ENCODE measurements at places on chromosomes 12 and 14. TPM values are rescaled to one million over a fixed set of nuclear protein-coding genes. Genes with fewer than 3 reads are reported as not detected.

DNA sequence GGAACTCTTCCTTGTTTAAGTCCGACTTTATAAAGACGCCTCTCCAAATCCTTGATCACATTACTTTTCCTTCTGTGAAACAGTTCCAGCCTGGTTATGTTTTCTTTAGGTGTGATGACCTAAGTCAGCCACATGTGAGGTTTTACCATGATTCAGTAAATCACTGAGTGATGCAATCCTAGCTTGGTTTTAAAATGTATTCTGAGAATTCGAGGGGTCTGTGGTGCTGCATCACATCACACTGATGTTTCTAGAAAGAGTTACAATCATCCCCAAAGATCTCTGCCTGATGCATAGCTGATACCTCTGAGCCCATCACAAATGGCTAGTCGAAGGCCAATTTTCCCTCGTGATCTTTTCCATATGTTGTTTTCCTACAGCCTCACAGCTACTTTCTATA is 152.7 kb downstream of the ANO2 start:
- DNase-seq = no peak

- no peak for DNase-seq
Observed at GRCh38 chr12:64007853-64008252, 163.4 kb downstream of the SRGAP1 start.

GRCh38 chr12:24728366-24728765 is 220.5 kb downstream of the BCAT1 start:
- no peak for DNase-seq

DNA sequence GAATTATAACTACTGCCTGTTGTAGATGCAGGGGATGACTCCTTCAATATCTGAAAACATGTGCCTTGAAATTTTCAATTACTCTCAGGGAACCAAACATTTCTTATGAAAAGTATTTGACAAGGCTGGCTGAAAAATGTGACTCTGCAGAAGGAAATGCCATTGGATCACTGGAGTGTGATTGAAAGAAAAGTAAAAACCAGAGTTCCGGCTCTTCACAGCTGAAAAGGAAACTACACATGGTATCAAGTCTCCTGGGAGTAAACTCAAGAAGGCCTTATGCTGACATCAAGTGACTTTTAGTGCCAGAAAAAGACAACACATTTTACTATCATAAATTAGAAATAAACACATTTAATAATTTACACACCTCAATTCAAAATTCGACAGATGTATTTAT is 693.0 kb downstream of the LRFN5 start:
- peak; percentile 14 for DNase-seq

DNA sequence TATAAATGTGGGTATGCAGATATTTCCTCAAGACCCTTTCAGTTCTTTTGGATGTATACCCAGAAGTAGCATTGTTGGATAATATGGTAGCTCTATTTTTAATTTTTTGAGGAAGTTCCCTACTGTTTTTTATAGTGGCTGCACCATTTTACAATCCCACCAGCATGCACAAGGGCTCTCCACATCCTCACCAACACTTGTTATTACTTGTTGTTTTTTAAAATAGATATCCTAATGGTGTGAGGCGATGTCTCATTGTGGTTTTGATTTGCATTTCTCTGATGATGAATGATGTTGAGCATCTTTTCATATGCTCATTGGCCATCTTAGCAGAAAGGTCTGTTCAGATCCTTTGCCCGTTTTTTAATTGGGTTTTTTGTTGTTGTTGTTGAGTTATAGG is 47.1 kb downstream of the DIP2B start:
- no peak for DNase-seq

- DNase-seq = no peak
Observed at GRCh38 chr14:77208291-77208978, 26.8 kb downstream of the TMEM63C start.

GRCh38 chr12:81520064-81520945 is 238.8 kb downstream of the PPFIA2 start:
- no peak for DNase-seq

- DNase-seq = no peak
Observed at GRCh38 chr14:80426683-80427082, 215.4 kb upstream of the DIO2 start.

DNA sequence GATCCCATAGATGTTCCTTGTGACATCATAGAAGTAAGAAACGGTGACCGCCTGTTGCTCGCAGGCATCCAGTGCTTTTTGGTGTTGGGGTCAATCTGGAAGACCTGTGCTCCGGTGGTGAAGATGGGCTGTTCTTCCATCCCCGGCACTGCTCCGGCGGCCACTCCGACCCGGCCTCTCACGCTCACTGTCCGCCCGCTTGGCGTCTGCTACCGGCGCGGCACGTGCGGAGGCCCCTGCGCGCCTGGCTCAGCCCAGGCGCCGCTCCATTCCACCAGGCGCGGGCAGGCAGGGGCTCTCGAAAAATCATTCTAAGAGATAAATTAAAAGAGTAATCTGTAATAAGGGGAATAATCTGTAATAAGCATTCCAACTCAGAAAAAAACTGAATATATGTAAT is 934.5 kb downstream of the TMEM121 start:
- no peak for DNase-seq

DNA sequence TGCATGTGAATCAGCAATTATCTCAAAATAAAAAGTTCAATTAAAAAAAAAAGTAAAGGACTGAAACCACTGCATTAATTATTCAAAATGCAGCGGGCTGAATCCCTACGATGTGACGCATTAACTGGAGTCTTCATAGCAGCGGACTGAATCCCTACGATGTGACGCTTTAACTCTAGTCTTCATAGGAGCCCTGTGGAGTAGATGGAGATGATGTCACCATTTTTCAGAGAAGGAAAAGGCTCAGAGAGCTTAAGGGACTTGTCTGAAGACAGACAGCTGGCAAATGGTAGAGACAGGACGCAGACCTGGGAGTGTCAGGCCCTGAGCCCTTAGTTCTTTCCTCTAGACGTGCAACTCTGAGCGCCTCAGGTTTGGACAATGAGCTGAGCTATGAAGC is 168.0 kb upstream of the MYL2 start:
- DNase-seq = no peak

- no peak for DNase-seq
Observed at GRCh38 chr14:104678346-104678745, 11.1 kb upstream of the INF2 start.

DNA sequence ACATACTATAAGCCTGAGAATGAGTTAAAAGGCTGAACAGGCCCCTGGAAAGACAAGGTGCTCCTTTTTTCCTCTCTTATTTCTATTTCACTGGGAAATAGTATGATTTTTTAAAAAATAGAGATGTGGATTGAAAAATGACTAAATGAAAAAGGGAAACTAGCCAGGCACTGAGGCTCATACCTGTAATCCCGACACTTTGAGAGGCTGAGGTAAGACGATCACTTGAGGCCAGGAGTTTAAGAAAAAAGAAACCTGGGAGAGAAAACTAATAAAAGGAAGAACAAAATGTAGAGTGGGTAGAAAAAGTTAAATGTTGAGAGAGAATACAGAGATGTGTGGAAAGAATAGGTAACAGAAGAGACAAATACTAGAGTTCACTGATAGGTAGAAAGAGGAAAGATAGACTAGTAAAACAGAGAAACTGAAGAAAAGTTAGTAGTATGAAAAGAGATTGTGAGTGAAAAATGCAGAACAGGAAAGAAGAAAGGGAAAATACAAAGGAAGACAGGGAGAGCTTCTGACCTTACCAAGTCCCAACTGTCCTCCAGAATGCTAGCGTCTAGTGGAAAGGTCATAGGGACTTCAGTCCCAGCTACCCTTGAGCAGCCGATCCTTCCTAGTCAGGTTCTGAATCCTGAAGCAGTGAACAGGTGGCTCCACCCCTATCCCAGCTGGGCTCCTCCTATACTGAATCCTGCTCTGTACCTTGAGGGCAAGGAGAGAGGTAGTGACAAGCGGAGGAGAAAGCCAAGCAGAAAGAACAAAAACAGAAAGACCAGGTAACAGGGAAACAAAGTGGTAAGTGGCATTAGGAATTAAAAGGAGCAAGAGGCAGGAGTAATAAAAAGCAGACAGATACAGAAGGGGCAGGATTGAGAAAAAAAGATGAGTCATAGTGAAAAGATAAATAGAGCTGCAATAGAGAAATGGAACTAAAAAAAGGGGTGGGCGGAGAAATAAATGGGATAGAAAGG is 7.3 kb downstream of the TMEM116 start:
- DNase-seq = no peak

GRCh38 chr12:108046650-108047049 is 82.4 kb upstream of the WSCD2 start:
- no peak for DNase-seq

DNA sequence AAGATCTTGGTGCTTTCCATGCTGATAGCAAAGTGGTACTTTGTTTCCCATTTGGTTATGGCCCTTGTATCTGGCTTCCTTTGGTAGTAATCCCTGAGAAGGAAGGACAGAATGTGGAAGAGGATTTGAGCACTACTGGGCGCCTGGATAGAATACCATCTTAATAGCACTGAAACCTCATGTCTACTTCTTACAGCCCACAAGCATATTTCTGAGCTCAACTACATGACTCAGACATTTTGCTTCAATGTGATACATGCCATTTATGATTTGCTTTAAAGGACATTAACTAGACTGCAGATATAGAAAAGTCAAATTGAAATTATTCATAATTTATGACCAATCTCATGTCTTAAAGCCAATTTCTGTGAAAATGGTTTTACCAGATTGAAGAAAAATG is 80.4 kb downstream of the LIN7A start:
- DNase-seq = no peak

GRCh38 chr14:34034447-34035176 is 83.7 kb upstream of the EGLN3 start:
- DNase-seq = no peak

- DNase-seq = no peak
Observed at GRCh38 chr12:87274594-87275245, 754.5 kb downstream of the C12orf50 start.

DNA sequence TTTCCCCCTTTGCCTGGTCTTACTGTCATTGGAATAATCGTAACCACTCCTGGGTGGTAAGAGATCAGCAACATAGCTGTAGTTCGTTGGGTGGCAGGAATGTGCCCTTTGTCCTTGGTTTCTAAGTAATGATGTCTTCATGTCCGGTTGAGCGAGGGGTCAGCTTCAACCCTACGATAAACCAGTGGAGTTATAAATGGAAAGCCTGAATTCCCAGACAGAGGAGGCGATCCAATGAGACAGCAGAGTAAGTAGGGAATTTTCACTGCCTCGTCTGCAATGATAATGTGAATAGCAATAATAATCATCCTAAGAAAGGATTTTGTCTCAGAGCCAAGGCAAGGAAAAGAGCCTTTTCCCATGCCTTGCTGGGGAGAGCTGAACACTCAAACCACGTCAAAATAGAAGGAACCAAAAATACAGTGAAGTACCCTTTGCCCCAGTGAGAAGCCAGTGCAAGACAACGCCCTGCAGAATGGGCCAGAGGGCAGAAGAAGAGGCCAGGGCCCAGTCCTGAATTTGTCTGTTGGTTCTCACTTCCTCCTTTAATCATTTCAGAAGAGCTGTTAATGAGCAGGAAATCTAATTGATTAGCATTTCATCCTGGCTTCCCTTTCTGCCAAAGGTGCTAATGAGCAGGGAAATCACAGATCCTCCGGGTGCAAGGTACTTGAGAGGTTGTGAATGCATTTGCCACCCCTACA is 330.7 kb downstream of the CACNA1C start:
- DNase-seq = no peak

- DNase-seq = no peak
Observed at GRCh38 chr14:92603309-92604242, 90.0 kb downstream of the RIN3 start.

- no peak for DNase-seq
Observed at GRCh38 chr14:58167057-58167456, 15.0 kb upstream of the ARMH4 start.

DNA sequence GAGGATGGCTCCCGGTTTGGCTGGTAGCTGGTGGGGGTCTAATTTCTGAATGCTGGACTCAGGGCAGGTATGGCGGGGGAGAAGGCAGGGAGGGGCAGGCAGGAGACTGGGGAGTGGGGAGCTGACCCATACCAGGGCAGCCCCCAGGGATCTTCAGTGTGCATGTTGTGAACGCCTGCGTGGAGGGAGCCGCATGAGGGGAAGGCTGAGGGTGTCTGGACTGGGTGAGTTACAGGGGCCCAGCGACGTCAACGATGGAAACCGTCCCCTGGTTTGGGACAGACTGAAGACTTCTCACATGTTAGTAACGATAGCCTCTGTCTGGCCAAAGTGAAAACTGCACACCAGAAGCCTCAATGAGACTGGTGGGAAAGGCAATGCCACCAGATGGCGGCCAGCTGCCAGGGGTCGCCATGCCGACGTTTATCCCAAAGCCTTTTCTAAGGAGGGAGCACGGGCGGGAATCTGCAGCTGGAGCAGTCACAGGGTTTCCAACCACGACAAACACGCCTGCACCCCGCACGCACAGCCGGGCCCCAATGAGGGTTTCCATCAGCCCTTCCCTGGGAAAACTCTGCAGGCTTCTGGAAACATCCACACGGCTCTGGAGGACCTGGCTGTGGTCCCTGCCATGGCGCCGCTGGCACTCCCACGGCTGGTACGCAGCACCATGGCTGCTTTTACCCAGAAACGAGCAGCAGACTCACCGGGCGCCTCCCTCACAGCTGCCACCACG is 14.0 kb downstream of the PGAM5 start:
- no peak for DNase-seq

- peak; percentile 1 for DNase-seq
Observed at GRCh38 chr12:25839470-25839869, 119.0 kb upstream of the RASSF8 start.

DNA sequence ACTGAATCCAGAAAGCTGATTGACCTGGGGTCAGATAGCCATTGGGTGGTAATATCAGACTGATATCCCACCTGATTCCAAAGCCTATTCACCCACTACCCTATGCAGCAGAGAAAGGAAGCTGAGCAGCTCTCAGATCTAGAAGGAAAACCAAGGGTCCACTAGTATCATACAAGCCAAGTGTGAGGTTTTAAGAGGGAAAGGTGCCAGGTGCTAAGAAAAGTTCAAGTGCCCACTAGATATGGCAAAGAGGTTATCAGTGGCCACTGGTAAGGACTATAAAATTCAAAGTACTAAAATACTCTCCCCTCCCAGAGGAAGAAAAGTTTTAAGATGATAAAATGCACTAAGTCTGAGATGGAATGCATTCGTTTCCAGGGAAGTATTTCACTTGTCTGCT is 85.6 kb downstream of the PPM1H start:
- DNase-seq = no peak

DNA sequence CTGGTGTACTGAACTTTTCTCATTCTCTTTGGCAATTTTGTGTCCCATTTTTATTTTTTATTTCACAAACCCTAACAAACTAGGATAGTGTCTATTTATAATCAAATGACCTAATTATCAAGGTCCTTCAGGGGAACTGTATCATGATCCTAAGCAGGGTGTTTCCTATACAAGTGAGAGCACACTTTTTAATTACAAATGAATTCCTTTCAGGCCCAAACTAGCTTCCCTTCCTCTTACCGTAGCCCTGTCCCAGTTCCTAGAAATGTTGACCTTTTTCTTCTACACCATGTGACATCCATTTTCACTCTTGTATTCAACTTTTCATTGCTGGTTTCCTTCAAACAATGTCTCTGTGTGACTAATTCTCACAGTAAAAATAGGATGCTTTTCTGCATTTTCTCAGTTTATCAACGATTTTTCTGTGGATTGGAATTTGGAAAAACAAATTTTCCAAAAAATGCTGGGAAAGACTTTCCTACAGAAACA is 411.4 kb downstream of the CCDC91 start:
- DNase-seq = no peak

GRCh38 chr14:78764645-78765044 is 594.5 kb downstream of the NRXN3 start:
- DNase-seq = no peak

RPL10L gene
- not detected for total RNA-seq

KERA gene
- total RNA-seq = not detected

HOXC5 gene
- total RNA-seq = 0.50 TPM

NOVA1 gene
- 1.4 TPM for total RNA-seq

DAO gene
- total RNA-seq = not detected

GPX2 gene
- not detected for total RNA-seq

WDR20 gene
- total RNA-seq = 14.0 TPM

OR4E2 gene
- total RNA-seq = not detected

SLC38A4 gene
- not detected for total RNA-seq
